ENCODE measurements at places on chromosomes 3 and 15.

- DNase-seq = no peak
Measured at GRCh38 chr15:85821545-85821944, 26.8 kb upstream of the KLHL25 start.

DNA sequence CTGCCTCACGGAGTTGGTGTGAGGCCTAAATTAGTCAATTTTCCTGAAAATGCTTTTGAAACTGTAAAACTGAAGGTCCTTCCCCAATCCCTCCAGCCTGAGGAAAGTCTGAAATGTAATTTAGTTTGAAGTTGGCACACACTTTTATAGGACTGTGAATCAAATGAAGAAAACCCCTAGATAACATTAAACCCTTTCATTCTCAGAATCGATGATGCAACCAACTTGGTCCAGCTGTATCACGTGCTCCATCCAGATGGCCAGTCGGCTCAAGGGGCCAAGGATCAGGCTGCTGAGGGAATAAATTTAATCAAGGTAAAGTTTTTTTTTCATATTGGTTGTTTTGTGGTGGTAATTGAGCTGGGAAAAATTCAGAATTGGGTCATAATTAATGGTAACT is 11.7 kb downstream of the MRPS22 start:
- DNase-seq = no peak

GRCh38 chr3:150146991-150147761 is 176.5 kb upstream of the PFN2 start:
- DNase-seq = peak; percentile 43

- DNase-seq = no peak
Measured at GRCh38 chr3:24320601-24321000, 174.0 kb downstream of the THRB start.

- DNase-seq = no peak
Measured at GRCh38 chr3:52769786-52770455, 819 bp downstream of the NEK4 start.

DNA sequence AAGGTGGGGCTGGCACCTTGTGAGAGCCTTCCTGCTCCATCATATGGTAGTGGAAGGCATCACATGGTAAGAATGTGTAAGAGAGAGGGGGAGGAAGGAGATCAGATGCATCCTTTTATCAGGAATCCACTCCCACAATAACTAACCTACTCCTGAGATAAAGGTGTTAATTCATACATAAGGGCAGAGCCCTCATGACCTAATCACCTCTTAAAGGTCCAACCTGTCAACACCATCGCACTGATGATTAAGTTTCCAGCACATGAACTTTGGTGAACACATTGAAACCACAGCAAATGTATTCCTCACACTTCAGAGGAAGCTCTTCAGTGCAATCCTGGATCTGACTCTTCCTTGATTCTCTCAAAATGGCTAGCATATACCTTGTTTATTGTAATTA is 55.4 kb downstream of the PLSCR2 start:
- DNase-seq = no peak

- no peak for DNase-seq
Measured at GRCh38 chr3:174223626-174224025, 635.5 kb upstream of the NAALADL2 start.

DNA sequence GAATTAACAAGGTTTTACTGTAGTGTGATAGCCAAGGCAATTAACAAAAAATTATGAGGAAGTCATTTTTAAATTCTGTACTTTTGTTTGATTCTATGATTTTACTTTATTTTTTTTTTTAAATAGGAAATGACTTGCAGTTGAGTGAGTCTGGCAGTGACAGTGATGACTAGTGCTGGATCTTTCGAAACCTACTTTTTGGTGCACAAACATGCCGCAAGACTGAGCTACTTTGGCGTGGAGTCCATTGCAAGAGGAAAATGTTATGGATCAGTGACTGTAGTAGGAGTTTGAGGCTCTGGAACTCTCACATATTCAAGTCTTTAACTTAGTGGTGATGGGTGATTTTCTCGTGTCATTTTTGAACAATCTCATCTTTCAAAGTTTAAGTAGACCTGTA is 11.6 kb downstream of the EAF1 start:
- no peak for DNase-seq

DNA sequence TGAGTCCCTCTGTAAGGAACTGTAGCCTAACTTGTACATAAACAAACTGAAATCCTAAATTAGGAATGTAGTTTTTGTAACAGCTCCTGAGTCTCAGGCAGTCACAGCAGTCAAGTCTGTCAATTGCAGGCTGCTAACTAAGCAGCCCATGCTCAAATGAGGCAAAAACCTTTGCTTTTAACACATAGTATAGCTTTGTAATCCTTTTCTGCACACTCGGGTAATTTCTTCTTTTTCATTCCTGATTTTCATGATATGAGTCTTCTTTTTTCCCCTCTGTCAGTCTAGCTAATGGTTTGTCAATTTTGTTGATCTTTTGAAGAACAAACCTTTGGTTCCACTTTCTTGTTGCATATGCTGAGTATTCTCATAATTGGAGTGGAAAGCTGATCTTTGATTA is 84.9 kb upstream of the LRRFIP2 start:
- DNase-seq = no peak
